Germinal center (tissue), 1 donor: ENCODE measurements at places on chromosomes 16 and 17.
A peak's percentile ranks its signal among the peaks of the same experiment; 100 is the strongest.

- DNase-seq = peak; percentile 30
These were observed 2.4 kb downstream of the EVI2A start for GRCh38 chr17:31318851-31319661.

DNA sequence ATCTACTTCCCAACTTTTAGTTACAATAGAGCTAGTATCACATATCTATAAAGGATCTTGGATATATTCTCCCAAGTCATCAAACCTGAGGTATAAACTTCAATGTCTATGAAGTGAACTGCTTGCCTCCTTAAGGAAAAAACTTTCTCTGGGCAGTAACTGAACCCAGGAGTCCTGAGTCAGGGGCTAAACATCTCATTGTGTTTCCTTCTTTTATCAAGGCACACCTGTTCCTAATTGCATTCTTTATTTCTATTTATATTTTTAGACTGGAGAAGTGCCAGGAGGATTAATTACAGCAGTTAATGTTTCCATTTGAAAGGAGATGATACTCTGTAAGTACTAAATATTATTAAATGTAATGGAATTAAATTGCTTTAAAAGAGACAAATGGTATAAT is 98.6 kb downstream of the CDH8 start:
- no peak for DNase-seq

GRCh38 chr16:8859913-8860881 is 8.6 kb downstream of the CARHSP1 start:
- DNase-seq = no peak

DNA sequence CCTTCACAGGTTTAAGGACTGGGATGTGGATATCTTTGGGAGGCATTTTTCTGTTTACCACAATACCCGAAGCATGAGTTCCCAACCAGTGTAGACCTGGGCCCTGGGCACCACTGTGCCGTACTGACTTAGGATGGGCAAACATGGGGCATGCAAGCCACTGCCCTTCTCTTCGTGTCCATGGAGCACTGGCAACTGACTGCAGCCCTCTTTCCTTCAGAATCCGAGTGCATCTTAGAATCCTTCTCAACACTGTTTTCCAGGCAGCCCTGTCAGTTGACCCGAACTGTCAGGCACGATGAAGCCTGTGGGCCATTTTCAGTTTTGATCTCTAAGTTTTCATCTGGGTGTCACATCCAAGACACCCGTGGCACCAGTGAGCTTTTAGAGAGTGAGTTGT is 59.2 kb downstream of the SHISA6 start:
- no peak for DNase-seq

DNA sequence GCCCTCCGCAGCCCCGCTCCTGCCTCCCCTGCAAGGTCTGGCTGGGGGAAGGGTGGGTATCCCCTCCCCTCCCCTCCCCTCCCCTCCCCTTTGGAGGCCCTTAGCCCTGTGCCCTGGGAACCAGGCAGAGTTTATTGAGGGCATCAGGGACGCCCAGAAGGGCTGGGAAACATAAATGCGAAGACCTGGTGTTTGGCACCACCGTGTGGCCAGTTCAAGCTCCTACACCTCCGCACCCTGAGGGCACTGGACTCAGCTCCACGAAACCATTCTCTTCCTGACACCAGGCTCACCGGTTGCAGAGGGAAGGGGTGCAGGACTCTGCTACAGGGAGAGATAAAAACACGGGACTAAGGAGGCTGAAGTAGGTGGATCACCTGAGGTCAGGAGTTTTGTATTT is 1.0 kb upstream of the AIPL1 start:
- peak; percentile 75 for DNase-seq

- no peak for DNase-seq
These were observed 14.4 kb downstream of the SLFN5 start for GRCh38 chr17:35257208-35257659.

- DNase-seq = no peak
These were observed 117.5 kb downstream of the ZFHX3 start for GRCh38 chr16:72930396-72930795.

GRCh38 chr17:39563476-39563875 is 44.2 kb downstream of the NEUROD2 start:
- no peak for DNase-seq

DNA sequence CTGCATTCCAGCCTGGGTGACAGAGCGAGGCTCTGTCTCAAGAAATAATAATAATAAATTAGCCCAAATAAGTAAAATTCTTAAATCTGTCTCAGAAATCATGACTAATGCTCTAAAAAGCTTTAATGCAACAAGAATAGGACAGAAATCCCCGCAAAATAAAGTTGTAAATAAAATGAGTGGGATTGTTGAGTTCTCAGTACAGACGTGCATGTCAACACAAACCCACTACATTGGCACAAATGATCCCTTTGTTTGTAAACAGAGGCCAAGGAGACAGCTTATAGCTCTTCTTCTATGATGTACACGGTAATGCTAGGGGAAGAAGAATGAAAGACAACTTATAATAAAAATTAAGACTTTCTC is 6.0 kb downstream of the STAT5B start:
- DNase-seq = no peak

- DNase-seq = no peak
These were observed 18.5 kb upstream of the ARHGAP27 start for GRCh38 chr17:45451131-45451530.

DNA sequence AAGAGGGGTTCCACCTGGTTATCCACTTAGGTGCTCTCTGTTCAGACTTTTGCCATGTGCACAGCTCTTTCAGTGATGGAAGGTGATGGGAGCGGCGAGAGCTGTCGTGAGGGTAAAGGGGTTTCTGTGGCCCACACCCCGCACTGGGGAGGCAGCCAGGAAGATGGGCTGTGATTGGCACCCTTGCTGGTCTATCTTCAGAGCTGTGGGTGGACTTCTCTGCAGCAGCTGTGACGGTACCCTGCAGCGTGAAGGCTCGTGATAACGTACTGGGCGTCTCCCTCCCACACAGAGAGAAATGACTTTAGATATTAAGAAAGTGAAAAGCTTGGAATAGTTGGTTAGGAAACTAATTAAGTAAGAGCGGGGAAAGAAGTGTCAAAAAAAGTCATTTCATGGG is 45.8 kb downstream of the MPRIP start:
- DNase-seq = no peak

DNA sequence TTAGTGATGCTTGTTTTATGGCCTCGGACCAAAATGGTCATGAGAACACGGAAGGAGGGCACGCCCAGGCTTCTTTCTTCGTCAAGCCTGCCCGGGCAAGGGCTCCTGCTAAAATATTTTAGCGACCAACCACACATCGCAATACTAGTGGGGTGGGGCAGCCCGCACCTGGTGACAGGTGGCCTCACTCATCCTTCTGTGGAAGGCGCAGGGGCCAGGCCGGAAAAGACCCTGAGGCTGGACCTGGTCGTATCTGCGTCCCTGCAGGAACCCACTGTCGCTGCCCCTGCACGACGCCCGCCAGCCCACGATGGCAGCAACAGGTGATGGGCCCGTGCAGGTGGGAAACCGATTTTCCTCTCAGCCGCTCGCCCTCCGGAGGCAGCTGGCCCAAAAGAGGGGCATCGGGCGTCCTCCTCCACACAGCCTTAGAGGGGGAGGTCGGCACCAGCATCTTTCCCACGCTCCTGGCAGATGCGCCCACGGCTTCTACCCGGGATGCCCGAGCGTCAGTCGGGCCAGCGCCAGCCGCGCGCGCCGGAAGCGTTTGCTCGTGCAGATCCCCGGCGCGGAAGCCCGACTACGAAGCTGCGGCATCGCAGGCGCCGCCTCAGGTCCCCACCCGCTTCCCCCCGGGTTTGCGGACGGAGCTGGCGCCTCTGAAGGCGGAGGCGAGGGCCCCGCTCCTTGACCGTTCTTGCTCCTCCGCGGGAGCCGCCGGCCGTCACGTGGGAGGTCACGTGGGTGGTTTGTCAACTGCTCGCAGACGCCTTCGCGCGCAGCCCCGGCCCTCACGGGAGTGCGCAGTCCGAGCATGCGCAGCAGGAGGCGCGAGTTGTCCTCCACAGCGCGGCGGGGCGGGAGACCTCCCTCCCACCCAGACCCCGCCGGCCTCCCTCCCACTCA is 22.8 kb upstream of the FOXK2 start:
- peak; percentile 88 for DNase-seq

GRCh38 chr17:50668025-50668837 is 33.5 kb downstream of the ABCC3 start:
- DNase-seq = no peak

GRCh38 chr17:79627184-79627765 is 16.4 kb upstream of the RBFOX3 start:
- no peak for DNase-seq

DNA sequence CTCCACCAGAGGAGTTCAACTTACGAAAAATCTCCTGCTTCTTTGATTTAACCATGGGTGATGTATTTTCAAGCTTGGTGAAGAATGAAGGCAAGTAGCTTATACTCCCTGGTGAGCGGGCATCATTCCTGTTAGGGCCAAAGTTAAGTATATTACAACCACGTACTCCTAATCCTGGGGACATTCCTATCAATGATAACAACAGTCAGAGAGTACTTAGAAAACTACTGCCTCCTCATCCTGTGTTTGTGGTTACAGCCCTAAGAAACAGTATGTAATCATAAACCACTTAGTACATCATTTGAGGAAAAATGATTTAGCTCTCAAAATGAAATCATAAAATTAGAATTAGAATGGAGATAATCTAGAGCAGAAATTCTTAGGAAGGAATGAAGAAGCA is 47.3 kb downstream of the TTC19 start:
- DNase-seq = no peak

DNA sequence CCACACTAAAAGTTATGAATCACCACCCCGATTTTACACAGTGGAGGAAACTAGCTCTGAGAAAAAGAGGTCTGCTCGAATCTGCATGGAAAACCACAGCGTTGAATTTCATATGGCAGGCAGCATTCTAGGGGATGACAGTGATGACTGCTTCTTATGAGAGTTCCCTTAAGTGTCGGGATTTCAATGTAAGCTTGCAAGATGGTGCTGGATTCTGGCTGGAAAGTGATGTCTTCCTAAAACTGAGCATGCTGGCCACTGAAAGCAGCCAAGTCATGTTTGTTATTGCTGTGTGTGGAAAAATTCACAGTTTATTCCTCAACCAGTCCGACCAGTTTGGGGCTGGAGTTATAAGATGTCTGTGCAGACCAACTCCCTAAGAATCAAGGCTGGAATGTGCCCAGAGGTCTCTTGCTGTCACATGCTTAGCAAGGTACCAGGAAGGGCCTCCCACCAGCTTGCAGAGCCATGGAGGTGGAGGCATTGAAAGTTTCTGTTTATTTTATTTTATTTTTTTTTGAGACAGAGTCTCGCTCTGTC is 37.2 kb upstream of the GAN start:
- DNase-seq = no peak

DNA sequence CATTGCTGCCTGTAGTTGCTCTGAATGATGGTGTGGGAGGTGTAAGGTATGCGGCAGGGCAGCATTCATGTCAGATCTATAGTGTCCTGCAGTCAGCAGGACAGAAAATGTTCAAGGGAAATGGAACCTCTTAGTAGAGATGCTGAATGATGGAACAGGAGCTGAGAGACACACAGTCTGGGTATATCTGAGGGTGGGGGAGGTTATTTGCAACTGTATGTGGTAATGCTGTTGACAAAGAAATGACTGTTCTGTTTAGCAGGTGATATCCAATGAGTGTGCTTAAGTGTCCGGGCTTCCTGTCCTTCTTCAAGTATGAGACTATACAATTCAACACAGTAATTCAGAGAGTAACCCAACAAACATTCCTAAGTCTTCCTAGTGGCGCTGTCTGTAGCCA is 46.6 kb downstream of the STH start:
- DNase-seq = no peak

DNA sequence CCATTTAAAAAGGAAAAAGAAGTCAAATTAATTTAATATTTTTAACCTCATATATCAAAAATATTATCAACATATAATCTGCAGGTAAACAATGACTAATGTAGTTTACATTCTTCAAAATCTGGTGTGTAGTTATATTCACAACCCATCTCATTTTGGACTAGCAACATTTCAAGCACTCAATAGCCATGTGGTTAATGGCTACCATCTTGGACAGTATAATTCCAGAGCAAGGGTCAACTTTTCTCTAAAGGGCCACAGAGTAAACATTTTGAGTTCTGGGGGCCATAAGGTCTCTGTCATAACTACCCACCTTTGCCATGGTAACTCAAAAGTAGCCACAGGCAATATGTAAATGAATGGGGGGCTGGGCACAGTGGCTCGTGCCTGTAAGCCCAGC is 153.9 kb downstream of the PARN start:
- DNase-seq = no peak

DNA sequence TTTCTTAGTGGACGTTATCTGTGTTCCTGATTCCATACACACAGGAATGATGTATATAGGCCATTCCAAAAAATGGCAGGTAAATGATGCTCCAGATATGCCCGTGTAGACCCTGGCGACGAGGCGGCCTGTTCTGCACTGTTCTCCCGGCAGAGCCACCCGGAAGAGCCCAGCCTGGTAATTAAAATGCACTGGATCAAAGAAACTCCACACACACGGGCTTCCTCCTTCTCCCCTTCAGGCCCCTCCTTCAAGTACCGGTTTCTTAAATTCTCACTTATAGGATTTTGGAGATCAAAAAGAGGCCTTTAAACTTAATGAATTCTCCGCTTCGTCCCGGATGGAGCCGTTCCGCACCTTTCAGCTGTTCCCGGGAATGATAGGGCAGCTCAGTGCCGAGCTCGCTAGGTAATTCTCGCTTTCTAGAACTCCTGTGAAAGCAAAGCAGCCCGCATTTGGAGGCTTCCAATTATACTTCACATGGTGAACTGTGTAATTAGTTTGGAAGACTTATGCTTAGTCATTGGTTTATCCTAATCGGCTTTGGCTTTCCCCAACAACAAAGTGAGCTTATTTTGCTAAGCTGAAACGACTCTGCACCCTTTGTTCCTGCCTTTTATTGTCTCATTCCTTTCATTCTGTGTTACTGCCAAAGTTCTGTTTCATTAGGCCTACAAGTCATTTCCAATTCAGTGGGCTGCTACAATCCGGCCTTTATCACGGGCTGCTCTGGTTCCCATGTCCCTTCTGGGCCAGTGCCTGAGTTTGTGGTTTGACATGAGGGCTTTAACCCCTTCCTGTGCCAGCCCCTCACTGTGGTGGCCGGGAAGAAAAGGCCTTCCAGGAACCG is 150.0 kb downstream of the MSI2 start:
- DNase-seq = no peak

DNA sequence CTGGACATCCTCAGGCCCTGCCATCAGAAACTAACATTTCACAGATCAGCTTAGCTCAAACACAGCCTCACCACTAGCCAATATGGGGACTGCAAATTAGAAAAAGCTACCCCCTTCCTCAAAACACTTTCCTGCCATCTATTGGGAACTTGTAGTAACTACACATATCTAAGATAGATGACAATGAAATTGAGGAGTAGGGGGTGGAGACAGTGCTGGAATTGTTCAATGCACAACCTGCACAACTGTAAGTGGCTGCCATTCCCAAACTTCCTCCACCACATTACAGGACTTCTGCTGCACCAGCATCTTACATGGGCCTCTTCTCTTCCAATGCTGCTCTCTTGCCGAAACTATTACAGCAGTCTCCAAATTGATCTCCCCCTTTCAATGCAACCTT is 21.9 kb downstream of the AIPL1 start:
- peak; percentile 42 for DNase-seq

GRCh38 chr16:9050102-9050830 is 41.2 kb upstream of the HAPSTR1 start:
- DNase-seq = no peak
